Posterior vena cava (tissue), 2 donors: ENCODE measurements at places on chromosomes 7 and 10. TPM values are rescaled to one million over a fixed set of nuclear protein-coding genes. Genes with fewer than 3 reads are reported as not detected.

COL13A1 gene
- total RNA-seq = 0.48 TPM

CARD11 gene
- total RNA-seq = 0.86 TPM

ASCC1 gene
- total RNA-seq = 28.3 TPM

ZP3 gene
- total RNA-seq = 21.5 TPM

GIMAP8 gene
- total RNA-seq = 15.4 TPM

CYP3A4 gene
- not detected for total RNA-seq

PLXDC2 gene
- total RNA-seq = 79.3 TPM

GARIN1A gene
- total RNA-seq = 3.0 TPM

CD36 gene
- total RNA-seq = 120 TPM

PPP1R3C gene
- 51.2 TPM for total RNA-seq

ARID5B gene
- 75.0 TPM for total RNA-seq

CREB3L2 gene
- 106 TPM for total RNA-seq

SLC29A4 gene
- total RNA-seq = 0.90 TPM
